ENCODE measurements at places on chromosomes 2 and 18. TPM values are rescaled to one million over a fixed set of nuclear protein-coding genes. Genes with fewer than 3 reads are reported as not detected.

The TMEM198 gene
- total RNA-seq = 0.93 TPM

The BOLL gene
- not detected for total RNA-seq

The PROM2 gene
- 53.7 TPM for total RNA-seq

The DOCK10 gene
- total RNA-seq = 0.28 TPM

The UNC80 gene
- not detected for total RNA-seq

The RAB11FIP5 gene
- 25.2 TPM for total RNA-seq

The CROCC2 gene
- total RNA-seq = not detected

The CNDP1 gene
- not detected for total RNA-seq

The OTOS gene
- not detected for total RNA-seq

The PPP1R1C gene
- 14.6 TPM for total RNA-seq

The RGPD3 gene
- 0.09 TPM for total RNA-seq

The EDAR gene
- total RNA-seq = 0.42 TPM

The SLC19A3 gene
- total RNA-seq = 0.23 TPM

The VSNL1 gene
- total RNA-seq = 21.7 TPM

The CRIM1 gene
- 71.9 TPM for total RNA-seq

The CRACDL gene
- 3.6 TPM for total RNA-seq

The GALNT3 gene
- total RNA-seq = 46.2 TPM

The LRRTM4 gene
- not detected for total RNA-seq

The LYG1 gene
- not detected for total RNA-seq

The SERPINB5 gene
- total RNA-seq = 462 TPM

The CELF4 gene
- total RNA-seq = not detected

The SLC66A3 gene
- 20.6 TPM for total RNA-seq

Measured in airway epithelial cell (primary cell).